ENCODE measurements at places on chromosomes 12 and 14.

DNA sequence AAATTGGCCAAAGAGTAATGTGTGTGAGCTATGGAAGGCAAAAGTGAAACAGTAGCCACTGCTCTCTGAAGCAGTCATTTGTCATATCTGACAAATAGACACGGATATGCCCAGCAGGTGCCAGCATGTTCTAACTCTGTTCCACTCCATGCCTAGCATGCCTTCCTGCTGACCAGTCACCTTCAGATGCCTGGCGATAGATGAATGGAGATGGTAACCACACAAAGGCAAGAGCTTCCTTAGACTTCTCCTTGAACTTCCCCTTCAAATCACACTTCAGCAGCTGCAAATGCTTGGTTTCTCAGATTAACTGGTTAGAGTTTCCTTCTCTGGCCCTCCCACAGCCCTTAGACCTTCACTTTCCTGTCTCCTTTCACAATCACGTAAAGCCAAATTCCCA, 429.9 kb downstream of the DAD1 start:
- no peak for DNase-seq

DNA sequence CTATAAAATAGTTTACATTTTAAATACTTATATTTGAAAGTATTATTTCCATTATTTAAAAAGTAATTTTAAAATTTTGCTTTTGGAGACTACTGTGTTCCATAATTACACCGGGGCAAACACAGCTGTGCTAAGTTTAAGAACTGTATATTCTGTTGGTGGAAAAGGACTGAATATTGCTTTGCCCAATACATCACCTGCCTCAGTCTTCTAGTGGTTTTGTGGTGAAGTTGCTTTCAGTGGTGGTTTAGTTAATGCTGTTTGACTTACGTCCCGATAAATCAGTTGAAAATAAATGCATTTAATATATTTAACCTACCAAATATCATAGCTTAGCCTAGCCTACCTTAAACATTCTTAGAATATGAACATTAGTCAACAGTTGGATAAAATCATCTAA, 23.4 kb downstream of the FBXO34 start:
- DNase-seq: no peak

DNA sequence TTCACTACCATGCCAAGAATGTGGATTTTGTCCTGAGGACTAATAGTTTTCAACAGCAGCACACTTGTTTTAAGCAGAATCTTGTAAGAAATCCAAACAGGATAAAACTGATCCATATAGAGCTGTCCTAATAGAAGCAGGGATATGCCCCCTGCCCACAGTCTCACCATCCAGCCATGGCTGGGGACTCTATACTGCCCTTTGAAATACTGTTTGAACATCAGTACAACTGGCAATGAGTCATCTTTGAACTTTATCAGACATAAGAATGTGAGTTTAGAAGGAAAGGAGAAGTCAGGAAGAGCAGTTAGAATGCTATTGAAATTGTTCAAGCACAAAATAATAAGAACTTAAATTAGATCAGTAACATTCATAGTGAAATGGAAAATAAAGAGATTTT, 3.8 kb upstream of the C12orf42 start:
- no peak for DNase-seq

GRCh38 chr14:35956376-35957085, 130.4 kb downstream of the BRMS1L start:
- DNase-seq: no peak

DNA sequence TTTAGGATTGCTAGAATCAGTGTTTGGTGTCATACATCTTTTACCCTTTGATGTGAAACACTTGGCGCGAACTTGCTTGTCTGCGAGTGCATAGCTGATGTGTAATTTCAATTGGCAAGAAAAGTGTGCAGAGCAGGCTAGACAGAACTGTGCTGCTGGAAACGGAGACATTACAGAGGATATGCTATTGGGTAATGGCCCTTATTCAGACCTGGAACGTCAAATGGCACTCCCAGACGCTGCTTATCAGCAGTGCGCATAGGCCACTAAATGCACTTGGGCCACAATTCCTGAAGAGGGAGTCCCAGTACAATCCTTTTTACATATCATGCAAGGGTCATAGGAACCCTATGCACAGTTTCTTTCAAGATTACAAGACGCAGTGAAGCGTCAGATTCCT, 15.7 kb upstream of the SLC10A1 start:
- no peak for DNase-seq

DNA sequence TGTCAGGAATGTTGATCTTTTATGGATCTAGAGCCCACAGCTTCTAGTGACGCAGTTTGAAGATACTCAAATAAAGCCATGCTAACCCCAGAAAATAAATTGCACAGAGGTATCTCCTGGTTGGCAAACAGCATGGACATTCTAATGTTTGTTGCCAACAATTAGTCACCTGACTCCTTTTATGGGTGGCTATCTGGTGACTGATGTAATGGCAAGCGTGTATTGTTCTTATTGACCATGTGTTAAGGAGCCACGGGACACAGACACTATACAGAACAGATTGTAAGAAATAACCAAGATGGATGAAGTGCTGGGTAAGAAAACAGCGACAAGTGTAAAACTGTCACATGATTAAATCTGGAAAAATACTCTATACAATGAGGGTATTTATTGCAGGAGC, 401.3 kb upstream of the PDE3A start:
- DNase-seq: no peak

Data from fibroblast of the aortic adventitia (primary cell).